Activated CD4-positive, alpha-beta memory T cell treated with anti-CD3 and anti-CD28 coated beads for 36 hours (primary cell): ENCODE measurements at places on chromosomes 3 and 15.

GRCh38 chr3:169264711-169265110 is 398.8 kb downstream of the MECOM start:
- DNase-seq: no peak

GRCh38 chr3:69115731-69116130 is 6.7 kb downstream of the LMOD3 start:
- no peak for DNase-seq

DNA sequence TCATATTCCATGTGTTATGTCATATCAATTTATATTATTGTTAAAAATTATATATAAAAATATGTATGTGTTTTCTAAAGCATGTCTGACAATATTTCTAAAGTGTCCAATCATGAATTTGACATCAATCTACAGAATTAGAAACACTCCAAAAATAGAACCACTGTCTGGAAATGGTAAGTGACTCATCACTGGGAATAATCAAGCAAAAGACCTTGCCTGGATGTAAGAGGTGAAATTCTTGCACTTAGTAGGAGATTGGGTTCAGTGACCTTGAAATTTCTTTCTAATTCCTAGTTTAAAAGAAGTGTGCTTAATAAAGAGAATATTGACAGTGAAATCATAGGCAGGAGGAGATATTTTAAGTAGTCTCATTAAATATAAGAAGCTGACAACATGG is 188.8 kb downstream of the ZNF385D start:
- no peak for DNase-seq

DNA sequence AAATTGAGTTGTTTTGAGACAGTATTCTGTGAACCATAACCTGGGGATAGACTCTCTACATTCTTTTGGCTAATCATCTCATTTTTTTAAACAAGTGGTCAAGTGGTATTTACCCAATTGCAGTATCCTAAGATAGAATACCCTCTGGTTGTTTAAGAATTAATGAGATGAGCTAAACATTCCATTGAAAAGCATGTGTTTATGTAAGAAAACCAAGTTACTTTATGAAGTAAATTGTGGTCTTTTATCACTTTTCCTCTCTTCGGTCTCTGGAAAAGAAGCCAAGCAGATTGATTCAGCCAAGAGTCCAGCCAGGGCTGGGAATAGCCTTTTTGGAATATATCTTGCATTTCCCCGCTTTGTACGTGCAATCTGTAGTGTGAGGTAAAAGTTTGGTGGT is 185.7 kb upstream of the TOPAZ1 start:
- no peak for DNase-seq

GRCh38 chr15:48315041-48315440 is 16.2 kb upstream of the DUT start:
- no peak for DNase-seq

GRCh38 chr3:101925564-101925963 is 76.2 kb downstream of the NFKBIZ start:
- DNase-seq: no peak

- DNase-seq: no peak
Measured at GRCh38 chr3:3918763-3919162, 119.5 kb downstream of the LRRN1 start.

DNA sequence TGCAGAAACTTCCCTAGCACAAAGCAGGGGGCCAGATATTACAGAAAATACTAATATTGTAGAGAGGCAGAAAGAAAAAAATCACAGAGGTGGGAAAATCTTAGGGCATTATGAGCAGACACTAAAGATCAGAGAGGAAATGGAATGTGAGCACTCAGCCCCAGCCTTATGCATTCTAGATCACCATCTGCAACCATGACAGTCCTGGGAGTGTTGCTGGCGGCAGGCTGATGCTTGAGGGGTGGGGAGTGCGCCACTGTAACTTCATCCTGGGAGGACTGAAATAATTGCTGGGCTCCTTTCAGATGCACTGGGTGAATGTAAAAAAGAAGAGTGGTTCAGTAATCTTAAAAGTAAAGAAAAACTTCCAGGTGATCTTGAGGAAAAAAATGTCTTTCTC is 427.6 kb upstream of the SEMA6D start:
- DNase-seq: no peak

DNA sequence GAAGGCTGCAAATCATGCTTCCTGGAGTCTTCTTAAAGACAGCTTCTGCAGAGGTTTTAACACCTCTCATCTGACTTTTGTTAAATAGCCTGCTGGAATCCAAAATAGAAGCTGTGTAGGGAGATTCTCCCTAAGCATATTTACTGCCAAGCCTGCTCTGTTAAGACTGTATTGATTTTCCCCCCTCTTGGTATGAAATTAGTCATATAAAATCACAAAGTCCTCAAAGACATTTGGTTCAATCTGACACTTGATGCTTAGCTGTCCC is 94.6 kb downstream of the ITPR1 start:
- no peak for DNase-seq

DNA sequence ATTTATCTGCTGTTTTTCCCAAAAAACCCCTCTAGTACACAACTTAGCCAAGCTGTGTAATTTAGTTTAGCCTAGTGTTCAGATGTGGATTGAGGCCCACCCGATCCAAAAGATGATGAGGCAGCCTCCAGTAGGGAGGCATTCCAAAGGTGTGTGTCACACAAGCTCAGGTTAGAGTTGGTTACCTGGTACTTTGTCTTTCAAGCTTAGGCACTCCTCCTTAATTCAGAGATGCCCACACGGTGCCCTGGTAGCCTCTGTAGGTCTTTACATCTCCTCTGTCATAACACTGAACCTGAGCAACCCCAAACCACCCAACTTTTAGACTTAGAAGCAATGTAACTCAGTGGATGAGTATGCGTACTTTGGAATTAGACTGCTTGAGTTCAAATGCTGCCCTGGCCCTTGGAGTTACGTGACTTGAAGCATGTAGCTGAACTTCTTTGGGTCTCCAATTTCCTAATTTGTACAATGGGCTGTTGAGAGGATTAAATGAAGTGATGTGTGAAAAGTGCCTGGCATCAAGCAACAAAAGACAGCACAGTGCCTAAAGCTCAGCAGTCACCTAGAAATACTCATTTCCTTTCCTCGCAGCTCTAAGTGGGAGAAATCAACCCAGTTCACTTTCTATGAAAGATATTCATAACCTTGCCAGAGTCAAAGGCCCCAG is 284.6 kb upstream of the RARB start:
- DNase-seq: no peak

- DNase-seq: no peak
Measured at GRCh38 chr3:39332525-39332924, 3.0 kb downstream of the CCR8 start.

DNA sequence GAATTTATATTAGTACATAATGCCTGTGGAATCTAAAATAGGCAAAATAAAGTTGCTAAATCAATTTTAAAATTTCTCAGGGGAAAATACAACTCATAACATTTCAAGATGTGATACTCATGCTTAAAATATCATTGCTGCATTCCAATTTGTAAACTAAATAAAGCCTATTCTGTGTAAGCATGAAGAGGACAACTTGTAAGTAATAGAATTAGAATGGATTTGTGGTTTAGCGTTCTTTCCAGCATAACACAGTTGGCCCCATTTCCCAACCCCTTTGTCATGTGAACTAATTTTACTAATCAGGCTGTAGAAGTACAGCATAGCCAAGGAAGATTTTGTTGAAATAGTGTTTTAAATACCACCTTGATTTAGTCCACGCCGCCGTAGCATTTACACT is 437.2 kb downstream of the SI start:
- DNase-seq: no peak

GRCh38 chr15:78680431-78681075 is 39.5 kb upstream of the CHRNB4 start:
- no peak for DNase-seq

DNA sequence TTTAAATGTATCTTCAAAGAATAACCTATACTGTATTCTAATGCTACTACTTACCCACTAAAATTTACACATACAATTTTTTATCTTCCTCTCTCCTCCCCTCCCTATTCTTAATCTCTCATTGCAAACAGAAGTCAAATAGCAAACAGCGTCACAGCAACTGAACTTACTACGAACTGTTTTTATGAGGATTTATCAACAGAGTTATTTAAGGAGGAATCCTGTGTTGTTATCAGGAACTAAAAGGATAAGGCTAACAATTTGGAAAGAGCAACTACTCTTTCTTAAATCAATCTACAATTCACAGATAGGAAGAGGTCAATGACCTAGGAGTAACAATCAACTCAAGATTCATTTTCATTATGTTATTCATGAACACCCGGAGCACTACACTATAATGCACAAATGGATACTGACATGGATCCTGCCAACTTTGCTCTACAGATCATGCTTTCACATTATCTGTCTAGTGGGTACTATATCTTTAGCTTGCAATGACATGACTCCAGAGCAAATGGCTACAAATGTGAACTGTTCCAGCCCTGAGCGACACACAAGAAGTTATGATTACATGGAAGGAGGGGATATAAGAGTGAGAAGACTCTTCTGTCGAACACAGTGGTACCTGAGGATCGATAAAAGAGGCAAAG is 984 bp downstream of the FGF7 start:
- DNase-seq: no peak

DNA sequence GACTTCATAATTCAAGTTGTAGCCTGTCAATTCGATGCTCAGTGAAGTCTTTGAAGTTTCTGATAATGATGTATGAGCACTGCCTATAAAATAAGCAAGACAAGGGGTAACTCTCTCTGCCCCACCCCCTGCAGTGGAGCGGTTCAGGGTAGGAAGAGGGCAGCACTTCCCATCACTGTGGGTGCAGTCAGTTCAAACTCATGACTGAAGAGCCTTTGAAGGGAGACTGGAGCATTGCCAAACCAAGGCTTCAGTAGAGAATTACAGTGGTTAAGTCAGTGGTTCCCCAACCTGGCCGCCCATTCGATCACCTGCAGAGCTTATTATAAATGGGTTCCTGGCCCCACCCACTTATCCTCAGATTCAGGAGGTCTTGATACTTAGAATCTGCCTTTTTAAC is 190.6 kb downstream of the SHQ1 start:
- DNase-seq: peak; percentile 67

DNA sequence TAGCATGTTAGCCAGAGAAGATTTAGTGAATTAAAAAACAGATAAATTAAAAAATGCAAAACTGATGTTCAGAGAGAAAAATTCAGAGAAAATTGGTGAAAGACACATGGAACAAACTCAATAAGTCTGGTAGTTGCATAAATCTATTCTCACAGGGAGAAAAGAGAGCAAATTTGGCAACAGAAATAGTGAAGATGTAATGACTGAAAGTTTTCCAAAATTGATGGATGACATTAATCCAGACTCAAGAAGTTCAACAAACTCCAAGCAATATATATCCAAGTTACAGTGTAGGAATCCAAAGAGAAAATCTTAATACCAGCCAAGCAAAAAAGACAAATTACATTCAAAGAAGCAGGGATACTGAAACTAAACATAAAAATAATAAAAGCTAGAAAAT is 302.7 kb upstream of the ARPP21 start:
- DNase-seq: no peak

DNA sequence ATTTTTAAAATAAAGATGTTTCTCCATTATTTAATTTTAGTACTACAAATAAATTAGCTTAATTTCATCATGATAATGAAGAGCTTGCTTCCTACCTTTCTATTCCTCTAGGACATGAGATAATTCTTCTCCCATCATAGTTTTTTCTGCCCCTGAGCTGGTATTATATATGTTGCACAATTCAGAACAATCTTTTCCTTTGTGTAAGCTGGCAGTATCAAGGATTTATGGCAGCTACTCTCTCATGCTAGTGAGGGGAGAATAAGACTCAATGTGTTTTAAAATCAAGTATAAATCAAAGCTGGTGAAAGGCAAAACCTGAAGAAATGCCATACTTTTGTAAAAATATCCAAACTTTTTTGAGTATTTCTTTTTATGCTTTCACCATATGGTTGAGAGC is 1405.3 kb downstream of the SI start:
- DNase-seq: no peak

DNA sequence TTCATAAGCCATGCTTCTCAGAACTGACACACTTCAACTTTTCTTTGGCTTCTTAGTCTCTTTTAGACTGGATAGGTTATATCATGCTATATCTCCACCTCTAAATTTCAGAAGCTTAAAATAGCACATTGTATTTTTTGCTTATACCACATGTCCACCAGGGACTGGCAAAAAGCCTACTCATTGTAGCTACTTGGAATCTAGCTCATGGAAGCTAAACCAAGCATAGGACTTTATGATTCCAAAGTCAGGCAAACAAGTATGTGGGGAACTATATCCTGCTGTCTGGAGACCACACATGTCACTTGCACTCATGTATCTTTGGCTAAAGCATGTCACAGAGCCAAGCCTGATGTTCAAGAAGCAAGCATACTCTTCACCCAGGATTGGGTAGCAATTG is 245.0 kb upstream of the RASGRP1 start:
- DNase-seq: no peak

DNA sequence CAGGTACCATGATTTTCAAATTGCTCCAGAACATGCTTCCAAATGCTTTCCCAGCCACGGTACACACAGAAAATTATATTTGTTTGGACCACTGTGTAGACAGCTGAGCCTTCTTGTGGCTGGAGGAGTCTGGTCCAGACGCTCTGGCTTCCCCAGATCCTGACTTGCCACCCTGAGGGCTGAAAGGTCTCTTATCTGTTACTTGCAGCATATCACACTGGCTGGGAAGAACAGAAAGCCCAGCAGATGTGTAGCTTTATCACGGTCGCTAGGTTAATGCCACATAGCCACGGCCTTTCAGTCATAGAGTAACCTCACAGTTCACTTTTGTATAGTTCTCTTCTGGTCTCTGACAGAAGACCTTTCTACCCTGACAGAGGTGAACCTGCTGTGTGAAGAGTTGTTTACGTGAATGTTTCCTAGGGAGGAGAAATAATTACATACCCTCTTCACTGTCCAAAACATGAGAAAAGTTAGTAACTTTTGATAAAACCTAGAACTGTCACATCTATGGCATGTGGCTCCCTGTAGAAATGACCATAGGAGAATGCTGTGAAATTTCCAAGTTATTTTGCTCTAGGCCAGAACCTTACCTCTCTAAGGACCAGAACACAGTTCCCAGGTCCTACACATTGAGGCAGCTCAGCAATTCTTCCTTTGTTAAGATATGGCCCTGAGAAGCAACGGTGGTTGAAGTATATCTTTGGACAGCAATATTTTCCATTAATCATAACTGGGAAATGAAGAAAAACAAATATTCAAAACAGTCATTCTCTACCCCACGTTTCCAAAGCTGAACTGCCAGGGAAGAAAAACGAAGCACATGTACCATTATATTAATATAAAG is 15.8 kb upstream of the STIMATE start:
- DNase-seq: no peak

- no peak for DNase-seq
Measured at GRCh38 chr3:113409676-113410075, 31.6 kb downstream of the CFAP44 start.

- DNase-seq: no peak
Measured at GRCh38 chr15:59741274-59741906, 52.3 kb upstream of the BNIP2 start.

GRCh38 chr3:118466795-118467330 is 567.8 kb downstream of the IGSF11 start:
- no peak for DNase-seq
